ENCODE measurements at places on chromosomes 5 and 9. TPM values are rescaled to one million over a fixed set of nuclear protein-coding genes. Genes with fewer than 3 reads are reported as not detected.

PCDHGA9 gene
- total RNA-seq = 4.3 TPM

TRIM14 gene
- 4.9 TPM for total RNA-seq

ORM1 gene
- total RNA-seq = 1.2 TPM

SLC23A1 gene
- not detected for total RNA-seq

ANKRD34B gene
- total RNA-seq = not detected

STK32A gene
- total RNA-seq = 1.1 TPM

SLC22A4 gene
- total RNA-seq = 1.6 TPM

NIM1K gene
- total RNA-seq = 0.22 TPM

SMIM3 gene
- total RNA-seq = 15.6 TPM

PCDHA12 gene
- total RNA-seq = not detected

TAF11L5 gene
- not detected for total RNA-seq

HMMR gene
- 0.54 TPM for total RNA-seq

LCN15 gene
- total RNA-seq = not detected

ADAMTS12 gene
- 1.7 TPM for total RNA-seq

ADAMTS16 gene
- 0.05 TPM for total RNA-seq

PCDHB1 gene
- total RNA-seq = not detected

BARHL1 gene
- total RNA-seq = not detected

MAMDC2 gene
- total RNA-seq = 10.0 TPM

ACOT12 gene
- total RNA-seq = not detected

CYLC2 gene
- not detected for total RNA-seq

LHX3 gene
- not detected for total RNA-seq

TSSK1B gene
- total RNA-seq = not detected

All from Right ventricle myocardium superior (tissue), 1 donor.